ENCODE measurements at places on chromosomes 16 and 17.

- no peak for DNase-seq
These were observed 8.4 kb upstream of the SREBF1 start for GRCh38 chr17:17845046-17845775.

GRCh38 chr16:2822496-2822895, 5.5 kb downstream of the PRSS21 start:
- no peak for DNase-seq

DNA sequence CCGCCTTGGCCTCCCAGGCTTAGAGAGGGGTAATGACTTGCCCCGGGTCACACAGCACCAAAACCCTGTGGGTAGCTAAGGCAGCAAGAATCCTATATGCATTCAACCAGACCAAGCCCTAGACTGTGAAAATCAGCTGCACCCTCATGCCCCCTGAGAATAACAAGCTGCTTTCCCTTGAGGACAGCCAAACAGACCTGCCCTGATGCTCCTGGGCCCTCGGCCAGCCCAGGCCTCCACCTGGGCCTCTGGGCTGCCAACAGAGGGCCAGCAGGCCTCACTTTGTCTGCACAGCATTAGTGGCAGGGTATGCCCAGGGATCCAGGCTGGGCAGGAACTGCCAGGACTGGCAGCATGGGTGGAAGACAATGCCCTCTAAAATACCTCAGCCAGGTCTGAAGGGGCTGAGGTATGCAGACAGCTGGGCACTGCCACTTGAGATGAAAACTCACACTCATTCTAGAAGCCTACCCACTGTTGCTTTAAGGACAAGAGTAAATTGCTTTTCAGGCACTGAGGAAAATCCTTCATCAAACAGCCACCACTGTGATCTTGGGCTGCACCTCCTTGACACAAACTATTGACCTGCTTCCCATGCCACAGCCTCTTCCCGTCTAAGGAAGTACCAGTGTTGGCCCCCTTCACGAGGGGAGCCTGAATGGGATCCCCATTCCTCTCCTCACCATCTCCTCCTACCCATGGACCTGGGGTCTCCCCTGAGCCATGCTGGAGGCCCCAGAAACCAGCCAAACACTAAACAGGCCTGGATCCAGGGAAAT, 8.8 kb downstream of the ST3GAL2 start:
- DNase-seq, result no peak

- peak; percentile 52 for DNase-seq
These were observed 1.6 kb downstream of the BAHCC1 start for GRCh38 chr17:81396722-81397313.

- no peak for DNase-seq
These were observed 6.2 kb downstream of the CCR7 start for GRCh38 chr17:40558890-40559563.

DNA sequence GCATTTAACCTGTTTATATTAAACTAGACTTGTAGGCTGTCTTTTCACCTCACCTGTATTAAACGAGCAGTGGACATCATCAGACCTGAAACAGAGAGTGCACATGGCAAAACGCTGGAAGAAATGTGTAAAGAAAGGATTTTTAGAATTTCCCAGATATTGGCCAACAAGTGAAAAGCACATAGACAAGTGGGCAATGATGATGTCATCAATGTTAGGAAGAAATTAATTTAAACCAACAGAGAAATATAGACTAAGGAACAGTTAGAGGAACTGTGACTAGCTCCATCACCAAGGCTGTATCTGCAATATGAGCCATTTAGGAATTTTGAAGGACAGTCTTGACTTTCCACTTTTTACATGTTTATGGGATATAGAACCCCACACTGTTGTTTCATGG, 67.1 kb upstream of the SLC12A3 start:
- no peak for DNase-seq

DNA sequence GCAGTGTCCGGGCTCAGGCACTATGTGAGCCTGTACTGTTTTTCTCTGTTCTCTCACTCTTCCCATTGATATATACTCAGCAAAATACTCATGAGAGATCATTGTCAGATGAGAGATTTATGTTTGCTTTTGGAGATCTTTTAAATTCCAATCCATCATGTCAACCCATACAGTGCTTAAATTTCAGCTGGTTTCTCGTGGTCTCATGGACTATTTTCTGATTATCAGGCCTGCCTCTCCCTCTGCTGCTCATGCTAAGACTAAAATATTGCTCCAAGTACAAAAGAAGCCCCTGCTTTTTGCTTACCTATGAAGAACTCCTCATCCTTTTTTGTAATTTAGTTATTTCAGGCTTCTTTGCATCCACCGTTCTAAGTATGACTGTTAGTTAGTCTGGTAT, 547.2 kb downstream of the KCNJ2 start:
- no peak for DNase-seq

Data from stimulated activated CD4-positive, alpha-beta T cell treated with anti-CD3 and anti-CD28 coated beads, Interleukin-15, amount 100 ng/mL, for 24 hours (primary cell).